CD8-positive, alpha-beta memory T cell (primary cell): ENCODE measurements at places on chromosomes 1 and 21. TPM values are rescaled to one million over a fixed set of nuclear protein-coding genes. Genes with fewer than 3 reads are reported as not detected.
A peak's percentile ranks its signal among the peaks of the same experiment; 100 is the strongest.

DNA sequence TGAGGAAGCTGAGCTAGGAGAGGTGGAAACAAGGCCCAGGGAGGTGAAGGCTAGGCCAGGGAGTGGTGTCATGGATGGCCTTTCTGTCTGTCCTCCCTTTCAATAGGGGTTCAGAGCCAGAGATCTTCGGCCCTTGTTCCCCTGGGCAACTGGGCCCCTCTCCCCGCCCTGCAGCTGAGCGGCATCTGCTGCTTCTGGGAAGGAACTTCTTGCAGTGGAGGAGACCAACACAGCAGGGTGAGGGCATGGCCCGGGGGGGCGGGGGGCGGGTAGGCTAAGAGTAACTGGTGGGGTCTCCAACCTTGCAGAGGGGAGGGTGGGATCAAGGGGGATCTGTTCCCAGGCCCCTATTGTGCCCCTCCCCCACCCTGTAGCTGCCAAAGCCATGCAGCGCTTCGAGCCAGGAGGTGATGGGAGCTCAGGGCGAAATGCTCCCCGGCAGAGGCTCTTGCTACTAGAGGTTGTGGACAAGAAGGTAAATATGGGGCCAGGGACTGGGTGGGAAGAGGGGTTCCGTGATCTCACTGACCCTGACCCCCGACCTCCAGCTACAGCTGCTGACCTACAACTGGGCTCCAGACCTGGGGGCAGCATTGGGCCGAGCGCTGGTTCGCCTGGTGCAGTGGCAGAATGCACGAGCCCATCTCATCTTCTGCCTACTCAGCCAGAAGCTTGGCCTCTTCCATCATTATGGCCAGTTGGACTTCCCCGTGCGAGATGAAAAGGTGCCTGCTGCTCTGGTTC lies 11.7 kb downstream of the HYI start:
- DNase-seq: no peak
- no peak overlapping the region for H3K27ac ChIP-seq
- no peaks in the 10 kb centered on the region for H3K4me1 ChIP-seq
- no peak overlapping the region for H3K4me3 ChIP-seq
- H3K36me3 ChIP-seq: peaks cover 62% of the 10 kb centered on the region
- H3K27me3 ChIP-seq: no peaks in the 10 kb centered on the region

DNA sequence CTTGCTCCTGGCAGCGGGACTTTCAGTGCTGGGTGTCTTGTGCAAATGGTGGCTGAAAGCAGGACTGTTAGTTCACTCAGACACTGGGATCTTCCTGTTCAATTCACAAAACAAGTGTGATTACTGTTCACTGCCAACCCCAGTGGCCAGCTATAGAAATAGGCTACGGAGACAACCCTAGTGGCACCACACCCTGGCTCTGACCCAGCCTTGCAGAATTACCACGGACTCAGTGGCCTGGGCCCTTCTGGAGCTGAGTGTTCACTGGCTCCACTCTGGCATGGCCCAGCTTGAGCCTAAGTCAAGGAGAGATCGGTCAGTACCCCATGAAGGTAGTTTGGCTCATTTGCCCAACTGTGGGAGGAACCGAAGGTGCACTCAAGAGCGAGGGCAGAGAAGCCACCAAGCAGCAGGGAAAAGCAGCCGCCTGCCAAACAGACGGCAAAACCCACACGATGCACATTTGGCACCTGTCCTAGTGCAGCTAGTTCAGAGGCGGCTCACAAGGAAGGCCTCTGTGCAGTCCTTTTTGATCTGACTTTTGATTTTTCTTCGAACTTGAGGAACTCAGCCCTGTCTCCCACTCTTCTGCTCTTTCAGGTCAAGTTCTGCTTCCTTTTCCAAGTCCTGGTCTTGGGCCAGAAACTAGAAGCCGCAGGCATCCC lies 5.9 kb downstream of the KIAA2013 start:
- no peaks in the 10 kb centered on the region for H3K27me3 ChIP-seq
- DNase-seq: no peak
- no peak overlapping the region for H3K27ac ChIP-seq
- H3K4me1 ChIP-seq: peaks cover 18% of the 10 kb centered on the region

DNA sequence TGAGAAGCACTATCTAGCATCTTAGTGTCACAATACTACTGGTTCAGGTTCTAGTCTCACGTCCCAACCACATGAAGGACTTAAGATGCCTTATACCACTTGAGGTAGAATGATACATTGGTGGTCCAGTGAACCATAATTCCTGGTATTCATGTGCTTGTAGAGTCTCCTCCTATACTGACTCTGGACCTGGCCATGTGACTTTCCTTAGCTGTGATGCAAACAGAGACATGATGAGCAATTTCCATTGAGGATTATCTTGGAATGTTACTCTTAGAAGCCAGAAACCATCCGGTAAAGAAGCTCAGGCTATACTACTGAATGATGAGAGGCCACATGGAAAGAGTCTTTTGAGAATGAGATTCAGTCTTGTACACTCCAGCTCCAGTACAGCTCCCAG lies 105.7 kb downstream of the NME7 start:
- no peaks in the 10 kb centered on the region for H3K4me1 ChIP-seq
- DNase-seq: no peak
- no peak overlapping the region for H3K4me3 ChIP-seq
- no peaks in the 10 kb centered on the region for H3K36me3 ChIP-seq
- no peaks in the 10 kb centered on the region for H3K27me3 ChIP-seq

DNA sequence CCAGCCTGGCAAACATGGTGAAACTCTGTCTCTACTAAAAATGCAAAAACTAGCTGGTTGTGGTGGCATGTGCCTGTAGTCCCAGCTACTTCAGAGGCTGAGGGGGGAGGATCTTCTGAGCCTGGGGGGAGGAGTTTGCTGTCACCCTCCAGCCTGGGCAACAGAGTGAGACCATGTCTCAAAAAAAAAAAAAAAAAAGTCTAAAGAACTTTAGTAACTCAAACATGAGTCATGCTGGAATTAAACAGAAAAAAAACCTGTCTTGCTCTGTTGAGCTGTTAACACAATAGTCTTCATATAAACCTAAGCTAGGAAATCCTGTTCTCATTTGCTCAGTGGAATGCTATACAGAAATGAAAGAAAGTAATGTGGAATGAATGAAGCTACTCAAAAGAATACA lies 16.7 kb upstream of the DISP1 start:
- H3K4me3 ChIP-seq: no peak overlapping the region
- no peaks in the 10 kb centered on the region for H3K36me3 ChIP-seq
- DNase-seq: no peak

- DNase-seq: no peak
- H3K27me3 ChIP-seq: no peaks in the 10 kb centered on the region
- no peak overlapping the region for H3K4me3 ChIP-seq
- H3K27ac ChIP-seq: no peak overlapping the region
- H3K4me1 ChIP-seq: no peaks in the 10 kb centered on the region
- no peaks in the 10 kb centered on the region for H3K36me3 ChIP-seq
Measured at GRCh38 chr1:55860798-55861519, 645.8 kb upstream of the USP24 start.

GRCh38 chr1:163063143-163063542 lies 6.0 kb upstream of the RGS4 start:
- H3K27me3 ChIP-seq: no peaks in the 10 kb centered on the region
- no peak overlapping the region for H3K4me3 ChIP-seq
- no peak overlapping the region for H3K27ac ChIP-seq
- no peaks in the 10 kb centered on the region for H3K36me3 ChIP-seq
- H3K4me1 ChIP-seq: no peaks in the 10 kb centered on the region

DNA sequence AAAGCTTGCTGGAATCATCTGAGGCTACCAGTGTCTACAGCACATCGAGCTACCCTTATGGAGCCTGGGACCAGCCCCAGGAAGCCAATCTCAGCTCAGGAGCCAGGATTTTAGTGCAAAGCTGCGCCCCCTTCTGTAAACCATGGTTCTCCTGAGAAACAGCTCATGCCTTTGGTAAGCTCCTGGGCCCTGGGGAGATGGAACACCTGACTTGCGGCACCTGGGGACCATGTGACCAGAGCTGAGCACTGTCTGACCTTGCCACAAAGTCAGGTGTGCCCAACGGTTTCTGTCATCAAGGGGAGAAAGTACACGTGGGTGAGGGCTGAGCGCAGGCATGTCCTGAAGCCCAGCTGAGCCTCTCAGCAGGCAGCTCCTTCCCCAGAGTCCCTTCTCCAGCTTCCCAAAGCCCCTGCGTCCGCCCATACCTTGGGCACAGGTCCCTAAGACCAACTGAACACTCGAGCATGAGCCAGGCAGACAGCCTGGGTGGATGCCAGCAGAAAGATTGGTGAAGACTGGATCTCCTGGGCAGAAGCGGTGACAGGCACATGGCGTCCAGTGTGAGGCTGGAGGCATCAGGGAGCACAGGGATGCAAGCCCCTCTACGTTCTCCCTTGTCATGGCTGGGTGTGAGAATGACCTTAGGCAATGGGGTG lies 57.9 kb upstream of the TENT5B start:
- H3K4me3 ChIP-seq: no peak overlapping the region
- no peaks in the 10 kb centered on the region for H3K27me3 ChIP-seq
- no peak for DNase-seq
- no peaks in the 10 kb centered on the region for H3K36me3 ChIP-seq
- no peak overlapping the region for H3K27ac ChIP-seq
- no peaks in the 10 kb centered on the region for H3K4me1 ChIP-seq

GRCh38 chr1:227924833-227925574 lies 22.7 kb downstream of the WNT9A start:
- no peaks in the 10 kb centered on the region for H3K4me1 ChIP-seq
- no peak overlapping the region for H3K27ac ChIP-seq
- H3K4me3 ChIP-seq: no peak overlapping the region
- no peaks in the 10 kb centered on the region for H3K36me3 ChIP-seq
- DNase-seq: no peak

DNA sequence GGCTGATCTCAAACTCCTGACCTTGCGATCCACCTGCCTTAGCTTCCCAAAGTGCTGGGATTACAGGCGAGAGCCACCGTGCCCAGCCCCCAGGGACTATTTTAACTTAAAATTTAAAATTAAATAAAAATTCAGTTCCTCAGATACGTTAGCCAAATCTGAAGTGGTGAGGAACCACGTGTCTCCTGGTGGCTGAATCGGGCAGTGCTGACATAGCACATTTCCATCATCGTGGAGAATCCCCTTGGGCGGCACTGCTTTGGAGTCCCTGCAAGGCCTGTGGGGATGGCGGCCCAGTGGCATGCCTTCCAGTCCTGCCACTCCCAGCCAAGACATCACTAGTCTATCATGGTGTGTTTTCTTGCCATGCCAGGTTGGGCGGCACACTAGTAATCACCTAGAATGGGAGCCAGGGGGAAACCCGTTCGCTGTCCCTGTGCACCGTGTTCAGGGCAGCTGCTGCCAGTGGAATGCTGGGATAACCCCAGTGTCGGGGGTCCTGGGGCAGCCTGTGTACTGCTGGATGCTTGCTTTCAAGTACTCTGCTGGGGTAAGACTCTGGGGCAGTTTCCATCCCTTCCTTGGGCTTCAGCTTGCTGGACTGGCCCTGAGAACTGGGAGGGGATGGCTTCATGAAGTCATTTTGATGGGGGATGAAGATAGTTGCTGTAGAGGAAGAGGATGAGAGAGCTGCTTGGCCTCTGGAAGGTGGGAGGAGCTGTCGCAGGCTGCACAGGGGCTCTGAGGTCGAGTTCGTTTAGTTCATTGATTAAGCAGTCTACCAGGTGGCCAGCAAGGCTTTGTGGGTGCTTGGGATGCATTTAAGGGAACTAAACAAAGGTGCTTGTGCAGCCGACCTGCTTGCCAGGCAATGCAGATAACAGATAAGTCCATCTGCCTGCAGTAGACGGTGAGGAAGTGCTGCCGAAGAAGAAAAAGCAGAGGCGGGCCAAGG lies 4.6 kb downstream of the ZBTB48 start:
- H3K4me1 ChIP-seq: peaks cover 26% of the 10 kb centered on the region
- H3K27me3 ChIP-seq: no peaks in the 10 kb centered on the region
- no peak overlapping the region for H3K4me3 ChIP-seq
- no peaks in the 10 kb centered on the region for H3K36me3 ChIP-seq
- no peak overlapping the region for H3K27ac ChIP-seq

DNA sequence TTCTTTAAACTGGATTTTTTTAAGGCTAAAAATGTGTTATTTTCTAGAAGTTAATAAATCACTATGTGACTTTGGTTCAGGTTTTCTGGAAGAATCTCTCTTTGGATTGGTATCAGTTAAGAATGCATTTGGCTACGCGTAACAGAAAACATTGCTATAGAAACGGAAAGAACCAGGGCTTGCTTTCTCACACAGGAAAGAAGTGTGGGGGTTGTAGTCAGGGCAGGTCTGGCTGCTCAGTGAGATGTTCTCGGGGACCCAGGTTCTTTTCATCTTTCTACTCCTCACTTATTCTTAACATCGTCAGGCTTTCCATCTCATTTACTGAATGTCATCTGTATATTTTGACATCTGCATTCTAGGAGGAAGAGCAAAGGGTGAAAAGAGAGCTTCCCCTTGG lies 191.4 kb downstream of the ZBTB18 start:
- H3K36me3 ChIP-seq: no peaks in the 10 kb centered on the region
- DNase-seq: no peak
- H3K4me3 ChIP-seq: no peak overlapping the region
- peaks cover 17% of the 10 kb centered on the region for H3K4me1 ChIP-seq

DNA sequence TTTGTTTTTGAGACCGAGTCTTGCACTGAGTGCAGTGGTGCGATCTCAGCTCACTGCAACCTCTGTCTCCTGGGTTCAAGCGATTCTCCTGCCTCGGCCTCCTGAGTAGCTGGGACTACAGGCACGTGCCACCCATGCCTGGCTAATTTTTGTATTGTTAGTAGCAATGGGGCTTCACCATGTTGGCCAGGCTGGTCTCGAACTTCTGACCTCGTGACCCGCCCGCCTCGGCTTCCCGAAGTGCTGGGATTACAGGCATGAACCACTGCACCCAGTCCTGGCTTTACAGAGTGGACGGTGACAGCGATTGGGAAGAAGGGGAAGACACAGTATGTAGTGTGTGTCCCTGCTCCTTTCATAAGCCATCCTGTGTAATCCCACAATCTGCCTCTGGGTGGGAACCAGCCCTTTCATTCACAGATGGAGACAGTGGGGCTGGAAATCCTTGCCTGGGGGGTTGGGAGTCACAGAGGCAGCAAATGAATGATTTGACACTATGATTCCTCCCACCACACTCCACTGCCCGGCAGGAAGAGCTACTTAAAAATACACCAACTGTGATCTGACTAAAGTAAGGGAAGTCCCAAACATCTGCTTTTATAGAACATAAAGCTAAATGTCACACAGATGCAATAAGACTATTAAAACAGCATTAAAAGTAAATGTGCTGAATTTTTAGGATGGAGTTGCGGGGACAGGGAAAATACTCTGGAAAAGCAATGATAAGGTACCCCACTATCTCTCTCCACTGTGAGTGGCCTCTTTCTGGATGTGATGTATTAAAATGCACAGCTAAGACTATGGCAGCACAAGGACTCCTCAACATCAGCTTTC lies 4.5 kb downstream of the PARP1 start:
- H3K27ac ChIP-seq: no peak overlapping the region
- no peak for DNase-seq
- no peaks in the 10 kb centered on the region for H3K27me3 ChIP-seq

GRCh38 chr1:166490437-166490991 lies 323.7 kb upstream of the FAM78B start:
- no peaks in the 10 kb centered on the region for H3K27me3 ChIP-seq
- H3K4me3 ChIP-seq: peak overlapping the region; percentile 89
- H3K36me3 ChIP-seq: no peaks in the 10 kb centered on the region
- H3K27ac ChIP-seq: peak overlapping the region; percentile 90

Gene S100A3
- total RNA-seq: not detected

Gene KIF14
- total RNA-seq: 9.3 TPM

Gene ATAD3B
- 81.6 TPM for total RNA-seq

Gene HENMT1
- 31.3 TPM for total RNA-seq

Gene ILDR2
- 4.4 TPM for total RNA-seq

Gene CD1C
- 0.37 TPM for total RNA-seq
